EH (cell line): ENCODE measurements at places on chromosomes 12 and 14.

- no peak for DNase-seq
These were observed 2.1 kb downstream of the RAB15 start for GRCh38 chr14:64970041-64970440.

DNA sequence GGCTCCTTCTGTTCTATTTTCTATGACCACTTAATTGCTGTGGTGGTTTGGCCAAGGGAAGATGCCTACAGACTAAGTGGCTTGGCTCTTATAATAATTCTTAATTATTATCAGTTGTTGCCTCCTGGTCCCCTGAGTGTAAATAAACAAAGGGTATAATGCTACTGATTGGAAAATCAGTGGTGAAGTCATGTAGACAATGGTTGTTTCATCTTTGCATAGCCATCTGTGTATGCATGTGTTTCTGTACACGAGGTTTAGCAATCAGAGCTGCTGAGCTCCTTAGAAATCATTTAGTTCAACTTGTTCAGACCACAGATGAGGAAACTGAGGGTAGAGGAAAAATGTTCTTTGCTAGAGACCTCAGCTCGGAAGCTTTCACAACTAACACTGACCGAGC, 152.2 kb downstream of the STXBP6 start:
- DNase-seq, result no peak

- DNase-seq, result no peak
These were observed 113.3 kb upstream of the TMPO start for GRCh38 chr12:98402091-98402490.

DNA sequence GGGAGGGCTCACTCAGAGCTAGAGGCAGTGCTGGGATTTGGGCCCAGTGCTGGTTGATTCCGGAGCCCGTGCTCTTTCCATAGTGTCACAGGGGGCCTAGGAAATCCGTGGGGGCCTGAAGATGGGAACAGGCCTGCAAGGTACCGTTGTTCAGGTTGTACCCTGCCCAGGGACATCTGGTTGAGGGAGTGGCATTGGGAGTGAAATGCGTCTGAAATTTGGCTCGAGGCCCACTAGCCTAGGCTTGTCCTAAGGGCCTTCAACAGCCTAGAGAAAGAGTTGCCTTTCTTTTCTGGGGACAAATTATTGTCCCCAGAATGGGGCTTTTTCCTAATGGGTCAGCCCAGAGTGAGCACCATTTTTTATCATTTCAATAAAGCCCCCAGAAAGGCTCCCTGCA, 26.4 kb upstream of the FAM222A start:
- no peak for DNase-seq

GRCh38 chr12:124713436-124714082, 146.1 kb upstream of the NCOR2 start:
- DNase-seq, result peak; percentile 85

- DNase-seq, result no peak
These were observed 43.8 kb upstream of the RESF1 start for GRCh38 chr12:31915446-31915845.

- DNase-seq, result no peak
These were observed 12.2 kb downstream of the JDP2 start for GRCh38 chr14:75439989-75440388.

DNA sequence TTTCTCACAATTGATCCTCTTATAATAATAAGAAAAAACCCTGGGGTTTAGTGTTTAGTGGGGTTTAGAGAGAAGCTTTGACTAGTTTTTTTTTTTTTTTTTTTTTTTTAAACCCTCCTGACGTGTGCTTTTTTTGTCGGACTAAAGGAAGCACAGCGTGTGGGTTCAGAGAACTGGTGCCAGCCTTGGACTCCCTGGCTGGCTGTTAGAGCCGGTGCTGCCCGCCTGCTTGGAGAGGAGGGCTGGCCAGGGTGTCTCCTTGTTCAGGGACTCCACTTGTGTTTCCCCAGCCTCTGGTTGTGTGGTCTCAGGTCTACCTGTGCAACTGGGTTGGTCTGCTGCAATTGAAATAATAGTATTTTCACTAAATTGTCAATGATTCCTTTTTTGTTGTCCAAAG, 54.1 kb upstream of the ASPG start:
- no peak for DNase-seq

DNA sequence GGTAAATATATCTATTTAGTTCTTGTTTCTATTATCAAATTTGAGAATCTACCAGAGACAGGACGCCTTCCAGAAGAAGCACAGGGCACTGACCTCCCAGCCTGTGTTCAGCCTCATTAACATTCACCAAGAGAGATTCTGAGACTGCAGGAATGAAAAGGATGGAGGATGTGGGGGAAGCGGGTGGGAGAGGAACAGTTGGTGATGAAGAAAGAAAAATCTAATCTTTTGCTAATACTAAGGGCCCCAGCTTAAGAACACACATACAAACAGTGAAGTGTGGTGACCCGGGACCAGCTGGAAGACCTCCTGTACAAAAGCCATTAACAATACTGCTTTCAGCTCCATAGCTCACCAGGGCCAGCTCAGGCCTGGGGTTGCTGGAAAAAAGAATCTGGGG, 160.5 kb downstream of the NUAK1 start:
- DNase-seq, result peak; percentile 73
